ENCODE measurements at places on chromosomes 6 and 20.

DNA sequence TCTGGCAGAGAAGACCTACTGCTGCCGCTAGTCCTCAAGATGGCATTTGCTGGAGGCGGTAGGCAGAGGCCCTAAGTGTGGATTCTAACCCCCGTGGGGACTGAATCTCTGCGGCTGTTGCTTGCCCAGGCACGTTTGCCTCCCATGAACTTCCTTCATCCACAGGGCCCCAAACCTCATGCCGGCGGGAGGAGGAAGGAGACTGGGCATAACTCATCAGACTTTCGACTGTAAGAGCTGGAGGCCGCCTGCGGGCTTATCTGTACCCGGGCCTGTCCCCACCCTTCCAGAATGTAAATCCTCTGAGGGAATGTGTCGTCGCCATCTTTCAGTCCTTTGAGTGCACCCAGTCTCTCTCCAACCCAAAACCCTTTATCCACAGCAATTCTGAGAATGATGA, 990 bp downstream of the ZFP57 start:
- no peak for DNase-seq

- DNase-seq = no peak
Measured at GRCh38 chr20:2374346-2375125, 6.2 kb upstream of the TGM6 start.

DNA sequence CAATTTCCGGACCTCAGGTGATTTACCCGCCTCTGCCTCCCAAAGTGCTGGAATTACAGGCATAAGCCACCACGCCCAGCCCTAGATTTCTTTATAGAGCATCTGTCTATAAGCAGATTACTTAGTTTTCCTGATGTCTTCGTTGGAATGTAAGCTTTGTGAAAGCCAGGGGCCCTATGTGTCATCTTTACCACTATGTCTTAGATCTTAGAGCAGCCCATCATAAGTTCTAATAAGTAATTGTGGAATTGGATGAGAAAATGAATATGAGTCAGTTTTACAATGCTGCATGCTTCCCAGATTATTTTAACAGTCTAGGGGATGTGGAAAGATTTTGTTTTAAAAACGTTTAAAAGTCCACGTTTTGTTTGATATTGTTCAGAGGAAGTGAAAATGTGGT, 9.1 kb upstream of the ZBTB2 start:
- no peak for DNase-seq

GRCh38 chr6:34056305-34057108, 89.4 kb downstream of the GRM4 start:
- no peak for DNase-seq

DNA sequence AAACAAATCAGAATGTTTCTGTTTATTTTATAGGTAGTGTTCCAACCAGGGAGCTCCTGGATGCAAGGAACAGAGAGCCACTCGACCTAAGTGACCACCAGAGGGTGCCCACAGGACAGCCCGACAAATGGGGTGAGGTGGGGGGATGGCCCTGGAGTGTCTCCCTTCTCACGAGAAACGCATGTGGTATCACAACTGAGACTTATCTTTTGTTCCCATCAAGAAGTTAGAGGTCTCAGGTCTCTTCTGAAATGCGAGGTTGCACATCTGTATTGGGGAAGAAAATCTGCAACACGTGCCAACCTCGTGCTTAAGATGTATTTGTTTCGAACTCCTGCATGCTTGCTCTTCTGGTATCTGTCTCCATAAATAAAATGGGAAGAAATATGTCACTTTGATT, 104.0 kb downstream of the ISM1 start:
- no peak for DNase-seq

- DNase-seq = no peak
Measured at GRCh38 chr20:59735917-59736316, 131.6 kb downstream of the PHACTR3 start.

DNA sequence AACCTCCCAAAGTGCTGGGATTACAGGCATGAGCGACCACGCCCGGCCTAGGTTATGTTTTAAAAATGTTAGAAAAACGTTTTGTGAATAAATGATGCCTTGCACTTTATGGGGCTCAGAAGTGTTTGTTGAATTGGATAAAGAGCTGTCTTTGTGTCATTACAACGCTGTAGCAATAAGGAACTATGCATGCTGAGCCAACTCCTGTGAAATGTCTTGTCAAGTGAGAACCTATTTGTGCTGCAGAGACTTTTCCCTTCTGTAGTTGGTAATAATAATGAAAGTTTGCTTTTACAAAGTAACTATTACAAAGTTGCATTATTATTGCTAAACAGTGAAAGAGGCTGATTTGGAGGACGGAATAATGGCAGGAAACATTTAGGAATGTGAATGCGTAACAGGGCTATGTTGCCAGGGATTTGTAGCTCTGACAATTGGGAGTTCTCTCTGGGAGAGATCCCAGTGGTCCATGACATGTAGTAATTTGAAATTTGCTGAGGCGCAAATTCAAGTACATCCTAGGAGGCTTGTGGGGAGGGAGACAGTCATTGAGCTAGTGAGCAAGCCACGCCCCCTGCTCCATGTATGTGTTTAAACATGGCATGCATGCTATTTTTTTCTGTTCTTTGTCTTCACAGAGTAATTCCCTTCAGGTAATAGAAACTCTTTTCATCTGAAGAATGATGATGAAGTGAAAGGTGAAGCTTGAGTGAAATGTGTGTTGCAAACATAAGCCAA, 16.8 kb upstream of the BICRAL start:
- no peak for DNase-seq

- DNase-seq = no peak
Measured at GRCh38 chr6:129257196-129257595, 374.3 kb downstream of the LAMA2 start.

GRCh38 chr20:46261456-46262253, 46.6 kb downstream of the CDH22 start:
- DNase-seq = peak; percentile 72

DNA sequence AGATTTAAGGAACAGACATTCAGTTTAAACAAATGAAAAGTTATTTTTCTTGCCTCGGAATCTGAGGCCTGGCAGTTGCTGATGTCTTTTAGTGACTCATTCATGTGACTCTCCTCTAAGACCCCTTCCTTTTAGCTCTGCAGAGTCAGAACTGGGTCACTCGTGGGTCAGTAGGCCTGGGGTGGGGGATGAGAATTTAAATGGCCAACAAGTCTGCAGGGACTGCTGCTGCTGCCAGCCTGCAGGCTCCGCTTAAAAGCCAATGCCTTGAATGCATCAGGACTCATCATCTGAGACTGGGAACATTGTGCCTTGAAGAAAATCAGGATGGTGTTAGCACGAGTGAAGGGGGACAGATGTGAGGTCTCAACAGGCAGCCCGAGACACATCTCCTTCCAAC, 404.3 kb downstream of the CDH26 start:
- no peak for DNase-seq

DNA sequence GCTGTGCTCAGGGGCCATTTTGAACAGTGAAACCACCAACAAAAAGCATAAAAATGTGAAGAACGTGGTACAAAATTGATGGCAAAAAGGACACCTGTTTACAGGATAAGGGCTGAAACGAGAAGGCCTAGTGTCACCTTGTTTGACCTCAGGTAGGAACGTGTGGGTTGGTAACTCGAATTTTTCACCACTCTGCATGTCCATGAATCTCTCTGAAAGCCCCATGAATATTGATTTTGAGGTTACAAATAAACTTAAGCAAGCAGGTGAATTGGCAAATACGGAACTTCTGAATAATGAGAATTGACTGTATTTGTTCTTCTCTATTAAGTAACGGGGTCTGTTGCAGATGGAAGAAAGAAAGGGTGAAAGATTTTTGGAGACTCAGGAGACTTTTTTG, 59.6 kb upstream of the EDN1 start:
- no peak for DNase-seq

DNA sequence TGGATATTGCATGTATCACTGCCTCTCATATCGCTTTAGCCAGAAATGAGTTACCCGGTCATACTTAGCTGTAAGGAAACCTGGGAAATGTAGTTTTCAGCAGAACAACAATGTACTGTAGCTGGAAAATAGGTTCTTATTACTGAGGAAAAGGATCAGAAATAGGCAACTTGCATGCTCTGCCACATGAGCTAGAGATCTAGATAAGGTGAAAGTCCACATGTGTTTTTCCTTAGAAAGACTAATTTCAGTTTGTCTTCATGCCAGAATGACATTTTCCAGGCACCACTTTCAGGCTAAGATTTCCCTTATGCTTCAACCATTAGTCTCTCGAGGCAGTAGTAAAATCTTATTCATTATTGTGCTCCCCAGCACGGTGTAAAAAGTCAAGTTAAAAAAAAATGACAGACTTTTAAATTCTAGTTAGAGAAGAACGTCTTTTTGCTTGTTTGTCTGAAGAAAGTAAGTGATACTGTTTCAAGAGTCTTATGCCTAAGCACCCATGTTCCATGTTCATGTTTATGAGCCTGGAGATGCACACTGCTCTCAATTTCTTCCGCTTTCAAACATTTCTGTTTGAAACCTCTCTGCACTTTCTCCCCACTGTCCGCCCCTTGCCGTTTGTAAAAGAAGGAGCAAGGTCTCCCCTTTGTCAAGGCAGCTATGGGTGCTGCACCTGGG, 67.6 kb downstream of the ZNF831 start:
- no peak for DNase-seq

DNA sequence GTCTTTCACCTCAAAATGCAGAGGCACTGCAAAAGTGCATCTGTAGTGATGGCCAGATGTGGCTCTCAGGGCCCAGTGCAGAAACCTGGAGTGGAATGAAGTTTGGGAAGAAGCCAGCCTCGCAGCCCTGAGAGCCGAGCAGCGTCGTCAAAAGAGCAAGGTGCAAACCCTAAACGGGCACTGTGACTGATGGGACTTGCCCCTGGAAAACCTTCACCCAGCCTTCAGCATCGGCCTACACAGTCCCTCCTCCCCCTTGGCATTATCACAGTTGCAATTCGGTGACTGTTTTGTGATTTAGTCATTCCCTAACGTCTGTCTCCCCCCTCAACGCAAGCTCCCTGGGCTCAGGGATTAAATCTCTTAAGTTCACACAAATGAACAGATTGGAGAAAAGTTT, 38.6 kb downstream of the TAF4 start:
- DNase-seq = no peak

- DNase-seq = no peak
Measured at GRCh38 chr20:4962241-4962855, 39.0 kb downstream of the SLC23A2 start.

- DNase-seq = no peak
Measured at GRCh38 chr6:69976591-69977090, 110.3 kb downstream of the COL19A1 start.

- no peak for DNase-seq
Measured at GRCh38 chr6:22302838-22303237, 6.0 kb upstream of the PRL start.

- DNase-seq = no peak
Measured at GRCh38 chr20:59084041-59084850, 41.7 kb upstream of the PRELID3B start.

GRCh38 chr6:121222656-121223055, 111.6 kb downstream of the TBC1D32 start:
- DNase-seq = no peak

DNA sequence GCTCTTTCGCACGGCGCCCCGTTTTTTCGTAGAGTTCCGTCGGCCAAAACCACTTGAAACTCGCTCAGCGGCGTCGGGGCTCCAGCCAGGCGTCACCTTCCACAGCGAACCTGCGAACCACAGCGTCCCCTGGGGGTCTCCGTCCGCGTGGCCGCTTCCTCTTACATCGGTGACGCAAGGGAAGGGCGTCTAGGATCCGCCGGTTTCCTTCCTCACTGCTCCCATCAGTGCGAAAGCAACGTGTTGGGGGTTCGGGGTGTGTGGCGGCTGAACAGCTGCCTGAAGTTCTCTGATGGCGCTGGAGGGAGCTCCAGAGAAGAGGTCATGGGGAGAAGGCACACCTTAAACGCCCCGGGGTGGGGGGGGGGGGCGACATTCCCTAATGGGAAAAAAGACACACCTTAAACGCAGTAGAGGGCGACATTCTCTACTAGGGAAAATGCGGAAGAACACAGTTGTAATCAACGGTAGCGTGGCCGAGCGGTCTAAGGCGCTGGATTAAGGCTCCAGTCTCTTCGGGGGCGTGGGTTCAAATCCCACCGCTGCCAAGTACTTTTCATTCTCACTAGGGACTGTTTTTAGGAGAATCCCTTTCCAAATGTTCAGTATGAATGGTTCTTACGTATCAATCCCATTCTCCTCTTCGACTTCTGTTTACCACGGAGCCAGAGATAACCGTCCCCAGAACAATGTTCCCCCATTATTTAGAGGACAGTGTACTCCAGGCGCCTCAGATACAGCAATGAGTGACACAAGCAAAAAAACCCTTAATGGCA, 16.4 kb downstream of the ZNF311 start:
- no peak for DNase-seq

DNA sequence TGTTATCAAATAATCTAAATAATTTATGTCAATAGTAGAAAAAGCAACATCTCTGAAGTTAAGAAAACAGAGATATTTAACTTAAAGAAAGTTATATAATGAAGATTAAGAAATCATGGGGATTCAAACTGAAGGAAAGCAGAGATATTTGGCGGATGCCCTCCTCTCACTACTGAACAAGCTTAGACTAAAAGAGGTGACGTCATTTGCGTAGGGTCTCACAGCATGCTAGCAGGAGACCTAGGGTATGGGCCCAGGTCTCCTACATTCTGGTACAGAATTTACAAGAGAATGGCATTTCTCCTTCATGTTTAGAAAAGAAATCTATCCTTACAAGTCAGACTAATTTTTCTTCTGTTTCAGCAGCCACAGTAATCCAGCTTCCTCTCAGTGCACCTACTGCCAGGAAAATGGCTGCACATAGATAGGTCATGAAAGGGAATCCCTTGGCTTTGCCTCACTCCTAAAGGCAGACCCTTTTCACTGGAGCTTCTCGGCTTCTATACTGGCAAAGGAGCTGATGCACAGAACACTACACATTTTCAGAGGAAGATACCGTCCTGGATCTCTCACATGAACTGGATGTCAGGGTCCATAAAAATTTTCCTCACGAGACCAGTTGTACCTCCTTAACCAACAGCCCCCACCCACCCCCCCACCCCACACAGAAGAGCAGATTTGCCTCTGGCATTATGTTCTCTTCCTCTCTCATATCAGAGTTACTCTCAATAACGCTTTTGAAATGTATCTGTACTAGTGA, 41.8 kb upstream of the DST start:
- DNase-seq = no peak

GRCh38 chr6:169371344-169372127, 117.9 kb upstream of the THBS2 start:
- peak; percentile 6 for DNase-seq

DNA sequence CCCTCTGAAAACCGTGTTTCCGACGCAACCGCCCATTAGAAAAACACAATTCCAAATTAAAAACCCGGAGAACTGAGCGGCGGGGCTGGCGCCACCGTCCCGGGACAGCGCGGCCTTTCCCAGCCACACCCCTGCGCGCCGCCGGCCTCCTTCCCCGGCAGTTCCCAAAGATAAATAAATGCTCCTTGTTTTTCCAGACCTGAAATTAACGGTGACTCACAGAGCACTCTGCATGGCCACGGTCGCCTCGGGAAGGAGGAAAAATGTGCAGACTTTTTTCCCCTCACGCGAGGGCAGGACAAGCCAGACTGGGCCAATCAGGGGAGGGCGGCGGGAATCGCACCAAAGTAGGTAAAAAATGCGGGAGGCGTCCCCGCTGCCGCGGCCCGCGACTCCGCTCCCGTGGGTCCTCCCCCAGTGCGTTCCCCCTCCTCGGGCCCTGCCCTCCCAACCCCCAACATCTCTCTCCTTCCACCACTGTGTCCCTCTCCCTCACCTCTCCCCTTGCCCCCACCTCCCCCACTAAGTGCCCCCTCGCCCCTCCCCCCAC, 828 bp upstream of the DSTN start:
- peak; percentile 90 for DNase-seq
